ENCODE measurements at places on chromosomes 11 and 22. TPM values are rescaled to one million over a fixed set of nuclear protein-coding genes. Genes with fewer than 3 reads are reported as not detected.

The DEPDC7 gene
- total RNA-seq, result 3.2 TPM

The CEND1 gene
- 0.19 TPM for total RNA-seq

The SCGB1A1 gene
- total RNA-seq, result 1.5 TPM

The RIMBP3C gene
- 1.3 TPM for total RNA-seq

The OSM gene
- 1.9 TPM for total RNA-seq

The CHRM1 gene
- total RNA-seq, result not detected

The TSGA10IP gene
- total RNA-seq, result 0.09 TPM

DNA sequence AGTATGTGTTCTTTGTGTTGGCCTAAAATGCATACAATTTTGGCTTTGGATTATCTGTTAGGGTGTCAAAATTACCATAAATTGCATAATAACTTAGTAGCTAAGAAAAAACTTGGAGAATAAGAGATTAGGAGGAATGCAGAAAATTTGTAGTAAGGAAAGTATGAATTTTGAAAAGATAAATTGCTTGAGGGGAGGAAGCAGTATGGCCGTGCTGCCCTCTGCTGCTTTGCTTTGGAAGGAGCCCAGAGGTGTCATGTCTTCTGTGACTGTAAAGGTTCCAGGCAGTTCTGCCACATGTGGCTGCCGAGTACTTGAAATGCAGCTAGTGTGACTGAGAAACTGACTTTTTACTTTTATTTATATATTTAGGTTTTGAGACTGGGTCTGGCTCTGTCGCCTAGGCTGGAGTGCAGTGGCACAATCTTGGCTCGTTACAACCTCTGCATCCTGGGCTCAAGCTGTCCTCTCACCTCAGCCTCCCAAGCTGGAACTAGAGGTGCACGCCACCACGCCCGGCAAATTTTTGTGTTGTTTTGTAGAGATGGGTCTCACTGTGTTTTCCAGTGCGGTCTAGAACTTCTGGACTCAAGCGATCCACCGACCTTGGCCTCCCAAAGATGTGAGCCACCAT lies 1.8 kb downstream of the ADSL start:
- DNase-seq, result peak; percentile 61

DNA sequence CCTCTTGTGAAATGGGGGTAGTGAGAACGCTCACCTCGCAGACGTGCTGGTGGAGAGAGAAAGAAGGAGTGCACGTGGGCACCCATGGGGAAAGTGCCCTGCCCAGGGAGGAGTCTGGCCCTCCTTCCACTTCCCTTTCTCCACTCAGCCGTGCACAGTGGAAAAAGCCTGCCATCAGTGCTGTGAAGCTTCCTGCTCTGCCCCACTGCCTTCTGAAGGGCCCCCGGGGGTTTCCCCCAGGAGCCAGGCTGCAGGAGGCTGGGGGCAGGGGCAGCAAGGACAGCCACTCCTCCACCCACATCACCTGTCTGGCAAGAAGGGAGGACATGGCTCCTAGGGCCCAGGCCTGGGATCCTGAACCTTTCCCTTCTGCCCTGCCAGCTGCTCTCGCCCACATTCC lies 7.6 kb downstream of the TP53I11 start:
- no peak for DNase-seq

DNA sequence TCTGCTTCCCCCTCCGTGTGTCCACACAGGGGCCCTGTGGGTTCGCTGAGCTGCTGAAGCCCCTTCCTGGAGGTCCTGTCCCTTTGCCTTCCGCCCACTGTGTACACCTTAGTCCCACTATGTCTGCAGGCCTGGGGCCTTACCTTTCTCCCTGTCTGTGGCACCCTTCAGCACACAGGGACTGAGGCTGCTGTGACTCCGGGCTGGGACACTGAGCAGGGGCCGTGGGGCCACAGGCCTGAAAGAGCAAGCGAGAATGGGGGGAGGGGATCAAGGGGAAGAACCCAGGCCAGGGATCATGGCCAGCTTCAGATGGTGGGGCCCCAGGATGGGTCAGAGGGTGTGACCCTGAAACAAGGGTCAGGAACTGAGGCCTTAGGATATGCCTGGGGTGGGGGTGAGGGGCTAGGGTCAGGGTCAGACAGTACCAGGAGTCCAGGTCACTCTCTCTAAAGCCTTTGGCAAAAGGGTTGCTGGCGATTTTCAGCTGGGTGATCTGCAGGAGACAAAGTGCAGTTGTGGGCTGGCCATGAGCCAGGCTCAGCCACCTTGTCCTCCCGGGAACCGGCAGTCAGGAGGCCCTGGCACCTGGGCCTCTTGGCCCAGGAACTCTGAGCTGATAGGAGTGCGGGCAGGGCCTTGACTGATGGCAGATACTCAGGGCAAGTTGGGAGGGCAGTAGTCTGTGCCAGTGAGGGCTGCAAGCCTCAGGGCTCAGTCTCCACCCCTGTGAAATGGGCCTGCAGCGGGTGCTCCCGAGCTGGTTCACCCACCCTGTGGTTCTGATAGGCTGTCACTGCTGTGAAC lies 2.6 kb upstream of the NUDT8 start:
- DNase-seq, result no peak

DNA sequence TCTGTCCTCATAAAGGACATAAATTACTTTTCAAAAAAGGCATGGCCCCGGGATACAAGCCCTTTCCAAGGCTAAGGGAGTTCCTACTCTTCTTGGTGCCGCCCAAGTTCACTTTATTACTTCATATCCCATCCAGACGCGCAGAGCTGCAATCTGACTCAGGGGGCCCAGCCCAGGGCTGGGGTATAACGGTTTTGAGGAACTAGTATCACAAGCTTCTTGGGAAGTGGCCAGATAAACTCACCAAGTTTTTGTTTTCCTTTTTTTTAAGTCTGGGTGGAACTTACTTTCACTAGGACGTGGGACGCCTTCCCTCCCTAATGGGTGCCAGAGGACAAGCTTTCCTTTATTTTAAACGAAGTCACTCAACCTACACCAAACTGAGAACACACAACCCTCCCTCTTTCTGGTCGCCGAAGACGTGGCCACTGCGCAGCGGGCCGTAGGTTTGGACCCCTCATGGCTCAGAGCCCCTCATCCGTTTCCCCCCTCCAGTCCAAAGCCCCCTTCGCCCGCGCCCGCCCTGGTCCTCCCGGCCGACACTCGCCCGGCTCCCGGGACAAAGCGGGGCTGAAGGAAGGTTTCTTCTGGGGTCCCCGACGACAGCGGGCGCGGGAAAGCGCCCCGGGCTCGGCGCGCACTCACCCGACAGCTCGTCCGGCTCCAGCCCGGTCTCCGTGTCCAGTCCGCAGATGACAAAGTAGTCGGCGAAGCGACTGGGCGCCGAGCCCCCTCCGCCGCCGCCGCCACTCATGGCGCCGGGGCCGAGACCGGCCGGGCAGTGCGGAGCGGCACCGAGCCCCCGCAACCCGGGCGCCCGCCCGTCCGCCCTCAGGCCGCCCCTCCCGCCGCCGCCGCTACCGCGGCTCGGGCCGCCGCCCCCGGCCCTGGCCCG lies 587 bp downstream of the DENND5A start:
- no peak for DNase-seq

GRCh38 chr11:72816404-72816990 lies 2.3 kb downstream of the ATG16L2 start:
- no peak for DNase-seq

DNA sequence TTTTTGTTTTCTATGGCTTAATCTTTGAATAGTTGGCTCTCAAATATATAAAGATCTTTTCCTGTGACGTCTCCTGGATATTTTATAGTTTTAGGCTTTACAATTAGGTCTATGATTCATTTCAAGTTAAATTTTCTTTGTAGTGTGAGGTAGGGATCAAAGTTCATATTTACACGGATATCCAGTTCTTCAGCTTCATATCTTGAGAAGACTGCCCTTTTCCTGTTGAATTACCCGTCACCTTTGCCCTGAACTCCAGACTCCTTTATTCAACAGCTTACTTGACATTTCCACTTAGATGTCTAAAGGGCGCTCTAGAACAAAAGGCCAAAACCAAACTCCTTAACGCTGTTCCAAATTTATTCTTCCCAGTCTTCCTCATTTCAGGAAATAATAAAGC lies 51.7 kb downstream of the TTC17 start:
- DNase-seq, result no peak

DNA sequence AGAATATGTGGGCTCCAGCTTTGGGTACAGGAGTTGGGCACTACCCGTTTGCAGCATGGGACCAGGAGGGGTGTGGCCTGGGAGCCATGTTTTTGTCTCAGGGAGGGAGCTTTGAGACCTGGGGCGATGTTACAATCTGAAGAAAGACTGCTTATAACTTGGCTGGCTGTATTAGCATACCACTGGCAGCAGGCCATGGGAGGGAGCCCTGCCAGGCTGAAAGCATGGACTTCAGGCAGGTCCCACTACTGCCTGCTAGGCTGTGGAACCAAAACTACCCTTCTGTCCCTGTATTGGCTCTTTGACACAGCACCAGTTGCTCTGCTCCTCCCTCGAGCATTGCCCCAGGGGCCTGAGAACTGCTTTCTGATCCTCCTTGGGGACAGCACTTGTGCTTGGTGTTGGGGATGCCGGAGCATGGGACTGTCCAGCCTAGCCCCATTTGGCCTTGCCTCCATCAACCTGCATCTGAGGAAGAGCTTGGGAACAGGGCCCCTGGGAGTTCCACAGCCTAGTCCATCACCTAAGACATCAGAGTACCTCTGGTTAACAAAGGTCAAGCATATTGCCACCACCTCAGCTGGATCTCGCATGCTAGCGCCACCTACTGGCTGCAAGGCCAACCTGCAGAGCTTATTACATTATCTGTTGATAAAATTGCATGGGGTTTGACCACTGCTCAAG lies 217.4 kb downstream of the SBF2 start:
- no peak for DNase-seq

DNA sequence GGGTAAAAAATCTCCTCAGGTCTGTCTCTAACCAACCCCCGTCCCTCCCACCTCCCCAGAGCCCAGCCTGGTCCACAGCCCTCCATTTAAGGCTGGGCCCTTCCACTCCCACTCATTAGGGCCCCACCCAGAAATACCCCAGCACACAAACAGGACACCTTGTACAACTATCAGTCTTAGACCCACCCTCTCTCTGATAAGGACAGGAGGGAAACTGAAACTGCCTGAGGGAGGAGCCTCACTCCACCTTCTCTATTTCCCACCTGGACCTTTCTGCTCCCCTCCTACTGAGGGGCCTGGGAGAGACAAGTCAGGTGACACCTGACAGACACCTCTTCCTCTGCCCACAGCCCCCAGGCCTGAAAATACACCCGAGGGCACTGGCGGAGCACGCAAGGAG lies 90.2 kb downstream of the PLEKHA7 start:
- DNase-seq, result no peak

DNA sequence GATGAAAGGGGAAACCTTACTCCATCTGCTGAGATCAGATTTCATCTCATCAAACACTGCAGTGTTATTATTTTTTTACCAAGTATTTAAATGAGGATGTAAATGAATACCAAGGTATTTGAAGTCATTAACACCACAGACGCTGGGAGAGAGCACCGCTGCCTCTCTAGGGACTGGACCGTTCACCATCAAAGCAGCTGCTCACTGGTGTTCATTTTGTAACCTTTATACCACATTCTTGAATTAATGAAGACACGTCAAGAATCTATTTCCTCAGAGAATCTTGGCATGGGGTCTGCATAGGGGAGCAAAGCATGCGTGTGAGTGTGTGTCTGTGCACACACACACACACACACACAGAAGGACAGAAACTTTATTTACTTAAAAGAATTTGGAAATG lies 15.6 kb downstream of the SIAE start:
- DNase-seq, result no peak

DNA sequence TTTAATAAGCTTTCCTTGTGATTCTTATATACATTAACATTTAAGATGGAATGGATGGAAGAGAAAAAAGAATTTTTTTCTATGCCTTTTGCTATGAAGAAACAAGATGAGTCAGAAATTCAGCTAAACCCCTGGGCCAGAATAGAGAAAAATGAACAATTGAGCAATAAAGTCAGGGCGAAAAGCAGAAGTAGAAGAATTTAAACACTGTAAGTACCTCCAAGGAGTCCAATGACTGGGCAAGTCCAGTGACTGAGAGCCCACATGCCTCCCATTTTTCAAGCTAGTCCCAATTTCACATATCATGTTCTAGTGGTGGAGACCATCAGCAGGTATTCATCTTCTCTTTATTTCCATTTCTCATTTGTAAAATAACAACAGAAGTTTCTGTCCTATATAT lies 18.6 kb upstream of the APLP2 start:
- DNase-seq, result no peak

DNA sequence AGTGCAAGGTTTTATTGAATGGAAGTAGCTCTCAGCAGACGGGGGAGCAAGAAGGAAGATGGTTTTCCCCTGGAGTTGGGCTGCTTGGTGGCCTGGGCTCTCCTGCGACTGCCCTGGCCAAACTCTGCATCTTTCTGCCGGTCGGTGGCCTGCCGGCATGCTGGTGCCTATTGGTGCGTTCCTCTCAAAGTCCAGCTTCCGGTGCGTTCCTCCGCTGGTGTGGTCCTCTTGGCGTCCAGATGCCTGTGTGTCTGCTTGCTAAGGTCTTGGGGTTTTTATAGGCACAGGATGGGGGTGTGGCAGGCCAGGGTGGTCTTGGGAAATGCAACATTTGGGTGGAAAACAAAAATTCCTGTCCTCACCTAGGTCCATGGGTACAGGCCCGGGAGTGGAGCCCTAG lies 567.4 kb upstream of the CNTN5 start:
- no peak for DNase-seq

DNA sequence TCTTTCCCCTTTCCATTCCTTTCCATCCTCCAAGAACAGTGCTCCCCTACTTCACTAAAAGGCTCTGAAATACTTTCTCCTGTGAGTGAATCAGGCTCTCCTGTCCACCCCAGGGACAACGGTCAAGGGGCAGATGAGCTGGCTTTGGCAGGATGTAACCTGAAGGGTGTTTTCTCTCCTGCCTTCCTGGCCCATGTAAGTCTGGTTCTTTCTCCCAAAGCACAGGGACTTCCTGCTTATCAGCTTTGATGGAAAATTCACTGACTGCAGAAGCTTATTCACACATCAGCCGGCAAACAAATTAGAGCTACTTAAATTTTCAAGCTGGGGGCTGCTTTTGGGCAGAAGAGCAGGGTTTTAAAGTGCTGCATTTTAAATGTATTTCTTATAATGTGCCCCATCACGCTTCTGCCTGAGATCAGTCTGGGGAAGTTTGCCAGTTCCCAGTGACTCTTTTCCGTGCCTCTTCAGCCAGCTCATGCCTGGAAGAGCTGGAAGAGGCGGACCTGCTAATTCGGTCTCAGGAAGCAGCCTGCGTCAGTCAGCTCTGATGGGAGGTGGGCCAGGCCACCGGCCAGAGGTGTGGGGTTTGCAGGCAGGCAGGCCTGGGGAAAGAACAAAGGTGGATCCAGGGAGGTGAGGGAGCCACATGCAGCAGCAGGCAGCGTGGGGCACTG lies 140.4 kb upstream of the TBCEL start:
- DNase-seq, result no peak
